ENCODE measurements at places on chromosomes 3 and 15.

DNA sequence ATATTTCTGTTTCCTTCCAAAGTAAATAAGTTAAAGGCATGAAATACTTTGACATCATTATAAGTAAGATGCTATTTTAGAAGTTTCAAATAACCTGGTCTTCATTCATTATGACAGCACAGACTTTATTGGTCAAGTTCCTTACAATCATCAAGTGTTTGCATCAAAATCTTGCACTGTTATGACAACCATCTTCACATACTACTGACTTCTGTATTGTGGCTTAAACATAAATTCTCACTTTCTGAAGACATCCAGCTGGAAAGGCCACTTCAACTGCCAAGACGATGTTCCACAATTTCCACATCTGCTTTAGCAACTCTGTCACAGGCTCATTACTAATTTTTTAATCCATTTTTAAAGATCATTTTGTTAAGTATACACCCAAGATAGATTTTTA is 408.0 kb downstream of the MECOM start:
- no peak for DNase-seq

DNA sequence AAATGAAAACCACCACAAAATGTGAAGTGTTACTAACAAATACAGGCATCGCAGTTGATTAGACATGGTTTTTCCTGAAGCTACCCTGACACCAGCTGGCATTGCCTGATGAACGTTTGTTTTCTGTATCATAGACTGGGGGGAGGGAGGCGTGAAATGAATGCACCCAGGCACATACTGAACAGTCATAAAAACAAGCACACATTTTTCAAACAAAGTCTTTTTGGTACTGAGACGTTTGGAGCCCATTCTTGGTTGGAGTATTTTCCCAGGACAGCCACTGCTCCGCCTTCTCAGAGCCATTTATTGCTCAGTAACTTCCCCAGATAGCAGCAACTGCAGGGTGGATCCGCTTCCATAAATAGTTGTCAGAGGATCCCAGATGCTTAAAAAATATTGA is 52.4 kb downstream of the KLF13 start:
- DNase-seq: no peak

GRCh38 chr3:189502676-189503257 is 128.4 kb upstream of the TP63 start:
- no peak for DNase-seq

GRCh38 chr3:160157321-160157720 is 67.9 kb upstream of the C3orf80 start:
- DNase-seq: no peak

- no peak for DNase-seq
These were observed 200.8 kb downstream of the KLHL25 start for GRCh38 chr15:85593809-85594445.

GRCh38 chr3:65148687-65149086 is 460.9 kb upstream of the ADAMTS9 start:
- DNase-seq: no peak

DNA sequence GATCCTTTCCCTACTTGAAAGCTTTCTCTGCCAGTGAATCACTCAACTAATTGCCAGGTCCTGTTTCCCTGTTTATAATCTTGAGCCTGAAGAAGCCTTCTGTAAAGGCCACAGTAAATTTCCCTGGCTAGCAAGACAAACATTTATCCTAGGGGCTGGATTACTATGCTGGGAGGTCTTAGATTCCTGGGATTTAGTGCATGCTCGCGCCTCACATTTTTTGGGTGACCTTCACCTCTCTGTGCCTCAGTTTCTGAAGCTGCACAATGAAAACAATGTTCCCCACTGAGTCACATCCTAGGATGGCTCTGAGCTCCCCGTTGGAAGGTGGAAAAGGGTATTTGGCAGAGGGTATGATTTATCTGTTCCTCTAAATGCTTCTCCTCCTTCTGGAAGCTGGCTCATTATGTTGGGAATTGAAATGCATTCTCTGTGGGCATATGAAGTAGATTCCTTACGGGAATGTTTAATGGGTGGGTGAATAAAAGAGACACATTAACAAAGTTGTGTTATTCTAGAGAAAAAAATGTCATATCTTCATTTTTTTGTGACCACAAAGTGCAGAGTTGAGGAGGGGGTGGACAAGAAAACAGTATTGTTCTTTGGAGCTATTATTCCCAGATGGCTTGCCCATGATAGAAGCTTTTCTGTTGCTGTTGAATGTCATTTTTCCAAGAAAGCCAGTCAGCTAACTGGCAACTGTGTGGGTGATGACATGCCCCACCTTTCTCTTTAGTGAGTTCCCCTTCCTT is 32.4 kb downstream of the LSM3 start:
- DNase-seq: peak; percentile 98

- peak; percentile 10 for DNase-seq
These were observed 39.5 kb upstream of the IQSEC1 start for GRCh38 chr3:13112521-13113345.

DNA sequence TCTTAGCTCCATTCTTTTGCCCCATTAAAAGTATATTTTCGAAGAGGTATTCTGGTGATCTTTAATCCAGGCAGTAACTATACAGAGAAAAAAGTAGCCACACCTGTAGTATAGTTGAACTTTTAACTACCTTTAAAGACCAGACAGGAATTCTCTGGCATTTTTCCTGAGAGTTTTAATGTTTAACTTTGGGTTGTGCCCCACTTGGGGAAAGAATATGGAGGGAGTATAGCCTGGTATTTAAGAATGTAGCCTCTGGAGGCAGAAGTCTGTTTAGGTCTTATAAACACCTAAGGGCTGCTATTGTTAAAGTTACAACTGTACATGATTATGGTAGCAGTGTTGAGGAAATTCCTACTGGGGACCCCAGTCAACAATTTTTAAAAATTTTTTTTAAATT is 19.3 kb downstream of the C3orf85 start:
- DNase-seq: peak; percentile 74

- no peak for DNase-seq
These were observed 58.3 kb upstream of the XCR1 start for GRCh38 chr3:46085421-46086082.

DNA sequence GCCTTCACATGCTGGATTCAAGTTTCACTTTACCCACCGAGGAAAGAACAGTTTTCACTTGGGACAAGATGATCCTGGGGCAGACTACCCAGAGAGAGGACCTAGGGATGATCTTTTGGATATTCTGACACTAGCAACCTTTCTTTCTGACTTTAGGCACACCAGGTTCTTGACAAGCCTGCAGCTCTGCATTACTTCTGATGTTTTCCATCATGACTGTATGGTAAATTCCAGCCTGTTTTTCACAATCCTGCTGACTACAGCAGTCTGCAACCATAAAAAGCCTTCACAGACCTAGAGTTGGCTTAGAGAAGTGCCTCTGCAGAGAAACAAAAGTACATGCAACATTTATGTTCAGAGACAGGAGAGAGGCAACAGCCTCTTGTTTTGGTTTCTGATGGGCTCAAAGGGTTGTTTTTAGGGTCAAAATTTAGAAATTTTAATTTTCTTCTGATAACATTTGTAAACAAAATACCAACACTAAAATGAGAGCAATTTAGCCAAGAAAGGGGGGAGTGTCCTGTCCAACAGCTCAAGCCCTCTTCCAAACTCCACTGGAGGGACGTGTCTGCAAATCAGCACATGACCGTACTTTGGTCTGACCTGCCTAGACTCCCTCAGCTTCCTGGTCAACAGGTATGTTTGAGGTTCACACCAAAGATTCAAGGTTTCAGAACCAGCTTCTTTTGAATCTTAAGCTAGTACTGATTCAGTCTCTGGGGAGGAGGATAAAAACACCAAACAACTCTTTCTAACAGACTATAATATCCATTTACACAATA is 799 bp downstream of the ABI3BP start:
- no peak for DNase-seq

DNA sequence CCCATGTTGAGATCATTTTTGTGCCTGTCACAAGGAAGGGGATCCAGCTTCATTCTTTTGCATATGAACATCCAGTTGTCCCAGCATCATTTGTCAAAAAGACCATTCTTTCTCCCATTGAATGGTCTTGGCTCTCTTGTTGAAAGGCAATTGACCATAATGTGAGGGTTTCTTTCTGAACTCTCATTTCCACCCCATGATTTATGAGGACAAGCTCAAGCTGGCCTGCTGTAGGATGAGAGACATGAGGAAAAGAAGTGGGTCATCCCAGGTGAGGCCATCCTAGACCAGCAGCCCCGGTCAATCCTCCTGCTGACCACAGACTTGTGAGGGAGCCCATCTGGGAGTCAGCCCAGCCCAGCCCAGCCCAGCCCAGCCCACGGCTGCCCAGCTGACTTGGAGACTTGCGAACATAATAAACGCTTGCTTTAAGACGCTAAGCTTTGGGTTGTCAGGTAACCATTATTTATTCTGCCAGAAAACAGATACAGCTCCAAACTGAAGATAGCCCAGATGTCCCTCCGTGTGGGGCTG is 69.0 kb downstream of the LINGO1 start:
- no peak for DNase-seq

DNA sequence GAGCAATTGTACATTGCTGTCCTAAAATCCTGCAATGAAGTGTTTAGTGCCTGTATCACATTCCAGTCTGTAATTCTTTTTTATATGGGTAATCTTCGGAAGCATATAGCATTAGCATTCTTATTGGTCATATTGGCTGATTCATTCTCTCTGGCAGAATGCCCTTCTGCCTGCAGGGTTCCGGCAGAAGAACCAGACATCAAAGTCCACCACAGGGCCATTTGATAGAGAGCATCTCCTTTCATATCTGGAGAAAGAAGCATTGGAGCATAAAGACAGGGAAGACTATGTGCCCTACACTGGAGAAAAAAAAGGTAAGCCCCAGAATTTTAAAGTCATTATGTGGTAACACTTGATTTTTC is 39.6 kb downstream of the TMOD3 start:
- DNase-seq: peak; percentile 74

GRCh38 chr3:184059424-184059823 is 6.6 kb downstream of the HTR3C start:
- DNase-seq: no peak

- no peak for DNase-seq
These were observed 240.4 kb upstream of the BHLHE40 start for GRCh38 chr3:4738737-4739274.

DNA sequence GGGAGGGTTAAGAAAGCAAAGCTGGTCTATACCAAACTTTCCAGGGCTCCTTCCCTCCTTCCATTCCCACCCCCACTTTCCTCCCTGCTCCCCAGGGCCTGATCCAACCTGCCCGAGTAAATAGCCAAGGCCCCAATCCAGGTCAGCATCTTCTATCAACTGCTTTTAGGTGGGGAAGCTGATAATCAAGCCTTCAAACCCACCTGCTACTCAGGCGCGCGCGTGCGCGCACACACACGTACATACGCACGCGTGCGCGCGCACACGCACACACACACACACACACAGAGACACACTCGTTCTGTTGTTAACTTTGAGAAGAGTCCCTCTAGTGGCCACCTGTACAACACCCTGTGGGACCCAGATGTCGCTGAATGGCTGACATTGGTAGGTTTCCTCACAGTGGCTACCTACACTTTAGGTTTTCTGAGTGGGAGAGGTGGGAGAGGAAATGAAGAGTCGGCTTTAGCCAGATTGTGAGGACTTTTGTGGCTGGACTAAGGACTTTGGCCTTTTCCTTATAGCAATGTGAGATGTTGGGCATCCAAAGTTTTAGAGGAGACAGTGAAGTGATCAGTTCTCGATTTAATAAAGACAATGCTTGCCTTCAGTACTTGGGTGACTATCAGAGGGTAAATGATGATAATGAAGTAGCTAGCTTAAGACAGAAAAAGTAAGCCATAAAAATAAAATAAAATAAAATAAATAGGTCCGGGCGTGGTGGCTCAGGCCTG is 179.9 kb upstream of the C2CD4B start:
- peak; percentile 59 for DNase-seq

DNA sequence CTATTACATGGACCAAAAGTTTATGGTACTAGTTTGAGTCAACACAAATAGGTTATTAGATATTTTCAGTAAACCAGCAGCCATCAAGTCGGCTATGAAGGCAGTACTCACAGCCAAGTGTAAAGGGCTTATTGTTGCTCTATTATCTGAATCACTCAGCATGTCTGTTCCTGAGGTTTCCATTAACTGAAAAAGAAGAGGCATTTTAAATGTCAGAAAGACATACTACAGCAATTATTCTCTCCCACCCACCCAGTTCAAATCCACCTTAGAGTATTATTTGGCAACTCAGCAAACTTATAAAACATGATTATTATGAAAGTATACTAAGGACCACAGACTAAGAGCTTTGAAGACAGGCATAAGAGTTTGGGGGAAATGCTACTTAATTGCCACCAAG is 93.1 kb downstream of the BTD start:
- no peak for DNase-seq

- DNase-seq: no peak
These were observed 102.4 kb upstream of the IGSF10 start for GRCh38 chr3:151563305-151563704.

GRCh38 chr15:99446565-99447496 is 119.0 kb upstream of the MEF2A start:
- DNase-seq: no peak

DNA sequence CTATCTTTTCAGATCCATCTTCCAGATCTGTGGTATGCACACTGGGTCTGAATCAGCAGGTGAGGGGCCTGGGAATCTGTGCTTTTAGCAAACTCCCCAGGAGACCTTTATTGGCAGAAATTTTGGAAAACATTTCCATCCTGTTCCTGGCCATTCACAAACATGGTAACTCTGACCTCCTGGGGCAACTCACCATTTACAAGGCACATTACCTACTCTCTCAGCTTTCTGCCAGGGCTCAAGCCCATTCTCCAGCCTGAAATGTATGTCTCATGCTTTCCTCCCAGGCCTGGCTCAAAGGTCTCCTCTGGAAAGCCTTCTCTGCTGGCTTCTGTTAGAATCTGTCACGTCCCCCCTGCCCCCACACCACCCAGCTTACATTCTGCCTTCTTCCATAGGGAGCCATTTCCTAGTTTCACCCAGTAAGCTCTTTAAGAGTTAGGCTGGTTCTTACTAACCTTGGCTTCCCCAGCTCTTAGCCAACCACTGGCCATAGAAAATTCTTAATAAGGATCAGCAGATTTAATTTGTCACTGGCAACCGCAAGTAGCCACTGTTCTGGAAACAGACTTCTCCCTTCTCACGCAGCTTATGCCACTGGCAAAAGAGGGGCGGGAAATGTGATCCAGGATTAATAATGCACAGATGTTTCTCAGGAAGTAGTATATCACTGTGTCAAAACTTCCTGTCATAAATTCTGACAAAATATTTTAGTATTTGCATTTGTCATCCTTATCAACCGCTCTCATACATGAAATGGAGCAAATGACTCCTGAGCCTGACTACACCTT is 55.0 kb downstream of the RORA start:
- DNase-seq: no peak

Measured in Caki2 (cell line).